ENCODE measurements at places on chromosomes 7 and 10.

- no peak for DNase-seq
Observed at GRCh38 chr7:76077435-76077834, 29.5 kb downstream of the MDH2 start.

DNA sequence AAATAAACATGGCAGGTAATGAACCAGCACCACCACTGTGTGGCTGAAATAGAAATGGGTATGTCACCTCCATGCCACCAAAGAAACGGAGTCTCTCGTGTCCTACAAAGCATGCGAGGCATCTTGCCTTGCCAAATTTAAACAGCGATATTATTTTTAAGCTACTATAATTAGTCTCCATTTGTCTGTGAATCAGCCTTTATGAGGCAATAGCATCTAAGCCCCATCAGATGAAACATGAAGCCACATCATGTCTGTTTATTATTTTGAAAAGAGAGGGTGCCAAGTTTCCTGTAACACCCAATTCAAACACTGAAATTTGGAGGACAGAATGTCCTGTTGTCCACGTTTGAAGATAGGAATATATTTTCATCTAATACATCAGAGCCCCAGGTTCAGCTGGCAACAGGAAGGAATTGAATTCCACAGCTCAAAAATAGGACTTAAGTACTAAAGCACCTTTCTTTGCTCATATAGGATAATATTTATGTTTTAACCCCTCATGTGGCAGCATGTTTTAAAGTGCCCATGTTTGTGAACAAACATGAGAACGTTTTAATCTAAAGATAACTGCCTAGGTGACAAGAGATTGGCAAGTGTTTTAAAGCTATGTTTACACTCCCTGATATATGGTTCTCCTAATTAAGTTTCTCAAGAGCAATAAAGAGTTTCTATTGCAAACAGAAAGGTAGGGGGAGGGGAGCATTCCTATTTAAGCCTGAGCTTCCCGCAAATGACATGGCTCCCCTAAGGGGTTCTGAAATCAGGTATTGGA lies 86.8 kb downstream of the SORBS1 start:
- no peak for DNase-seq

GRCh38 chr7:41098402-41098801 lies 604.5 kb downstream of the INHBA start:
- DNase-seq = no peak

GRCh38 chr7:91151916-91152315 lies 112.3 kb upstream of the FZD1 start:
- no peak for DNase-seq

DNA sequence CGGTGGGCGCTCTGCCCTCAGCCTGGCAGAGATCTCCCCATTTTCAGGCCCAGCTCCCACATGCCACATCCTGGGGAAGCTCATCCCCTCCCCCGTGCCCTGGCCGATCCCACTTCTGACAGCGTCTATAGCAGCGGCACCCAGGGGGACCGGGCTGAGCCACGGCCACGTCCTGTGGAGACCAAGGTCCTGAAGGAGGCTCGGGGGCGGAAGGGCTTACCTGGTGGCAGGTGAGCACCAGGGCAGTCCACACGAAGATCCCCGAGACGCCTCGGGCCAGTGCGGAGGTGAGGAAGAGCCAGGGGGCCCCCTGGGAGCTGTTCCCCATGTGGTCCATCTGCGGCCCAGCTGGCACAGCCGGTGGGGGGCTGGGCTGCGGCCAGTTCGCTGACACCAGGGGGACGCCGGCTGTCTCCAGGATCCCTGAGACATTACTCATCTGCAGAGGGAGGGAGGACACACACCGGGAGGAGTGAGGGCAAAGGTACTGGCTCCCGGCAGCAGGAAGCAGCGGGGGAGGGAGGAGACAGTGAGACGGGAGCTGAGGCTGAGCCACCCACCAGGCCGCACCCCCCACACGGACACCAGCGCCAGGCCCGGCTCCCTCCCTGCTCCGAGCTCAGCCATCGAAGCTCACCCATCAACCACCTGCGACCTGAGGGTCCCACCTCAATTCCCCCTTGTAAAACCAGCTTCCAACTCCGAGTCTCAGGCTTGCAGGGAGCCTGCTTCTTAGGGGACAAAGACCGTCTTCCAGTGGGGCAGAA lies 776 bp downstream of the TMEM184A start:
- DNase-seq = peak; percentile 94

All from Calu3 (cell line).